ENCODE measurements at places on chromosomes 1 and 21.

- peak; percentile 80 for DNase-seq
Measured at GRCh38 chr1:40948741-40949443, 30.6 kb upstream of the CTPS1 start.

DNA sequence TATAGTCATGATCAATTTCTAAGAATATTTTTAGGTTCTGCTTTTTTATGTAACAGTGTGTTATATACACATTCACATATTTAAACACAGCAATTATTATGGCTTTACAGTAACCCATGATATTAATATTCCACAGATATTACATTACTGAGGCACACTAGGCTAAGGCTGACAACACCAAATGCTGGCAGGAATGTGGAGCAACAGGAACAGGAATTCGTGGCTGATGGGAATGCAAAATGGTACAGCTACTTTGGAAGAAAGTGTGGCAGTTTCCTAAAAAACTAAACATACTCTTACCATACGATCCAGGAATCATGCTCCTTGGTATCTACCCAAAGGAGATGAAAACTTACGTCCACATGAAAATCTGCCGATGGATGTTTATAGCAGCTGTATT lies 1.9 kb upstream of the KCNJ9 start:
- no peak for DNase-seq

GRCh38 chr1:73516451-73516850 lies 681.5 kb downstream of the LRRIQ3 start:
- no peak for DNase-seq

- no peak for DNase-seq
Measured at GRCh38 chr21:16055014-16055413, 325.2 kb downstream of the USP25 start.

DNA sequence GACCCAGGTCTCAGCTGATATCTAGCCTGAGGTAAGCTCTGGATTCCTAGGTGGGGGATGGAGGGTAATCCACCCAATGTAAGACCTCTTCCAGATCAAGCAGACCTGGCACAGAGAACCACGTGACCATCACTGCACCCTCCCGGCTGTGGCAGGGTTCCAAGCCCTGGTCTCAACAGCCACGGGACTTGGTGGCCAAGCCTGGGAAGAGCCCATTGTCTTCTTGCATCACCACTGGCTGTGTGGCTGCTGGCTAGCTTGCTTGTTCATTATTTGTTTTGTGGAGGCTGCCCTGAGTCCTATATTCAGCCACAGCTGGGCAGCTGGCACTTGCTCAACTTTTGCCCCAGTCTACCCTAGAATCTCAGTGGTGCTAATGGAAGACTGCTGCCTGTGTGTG lies 24.1 kb upstream of the NFASC start:
- DNase-seq: no peak

DNA sequence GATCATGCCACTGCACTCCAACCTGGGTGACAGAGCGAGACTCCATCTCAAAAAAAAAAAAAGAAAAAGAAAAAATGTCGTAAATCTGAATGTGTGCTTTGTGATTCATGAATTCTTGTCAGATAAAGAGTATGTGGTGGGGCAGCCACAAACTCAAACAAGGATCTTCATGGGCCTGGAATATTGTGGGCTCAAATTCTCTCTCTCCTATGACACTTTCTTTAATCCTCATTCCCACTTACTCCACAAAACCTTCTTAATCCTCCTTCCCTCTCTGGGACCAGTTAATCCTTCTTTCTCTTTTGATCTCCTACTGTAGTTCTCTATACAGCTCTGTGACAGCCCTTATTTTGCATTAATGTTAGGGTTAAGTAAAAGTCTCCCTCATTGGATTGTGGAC lies 112.3 kb downstream of the AK5 start:
- DNase-seq: peak; percentile 43

- peak; percentile 83 for DNase-seq
Measured at GRCh38 chr1:27284425-27285273, 37.3 kb upstream of the TMEM222 start.

DNA sequence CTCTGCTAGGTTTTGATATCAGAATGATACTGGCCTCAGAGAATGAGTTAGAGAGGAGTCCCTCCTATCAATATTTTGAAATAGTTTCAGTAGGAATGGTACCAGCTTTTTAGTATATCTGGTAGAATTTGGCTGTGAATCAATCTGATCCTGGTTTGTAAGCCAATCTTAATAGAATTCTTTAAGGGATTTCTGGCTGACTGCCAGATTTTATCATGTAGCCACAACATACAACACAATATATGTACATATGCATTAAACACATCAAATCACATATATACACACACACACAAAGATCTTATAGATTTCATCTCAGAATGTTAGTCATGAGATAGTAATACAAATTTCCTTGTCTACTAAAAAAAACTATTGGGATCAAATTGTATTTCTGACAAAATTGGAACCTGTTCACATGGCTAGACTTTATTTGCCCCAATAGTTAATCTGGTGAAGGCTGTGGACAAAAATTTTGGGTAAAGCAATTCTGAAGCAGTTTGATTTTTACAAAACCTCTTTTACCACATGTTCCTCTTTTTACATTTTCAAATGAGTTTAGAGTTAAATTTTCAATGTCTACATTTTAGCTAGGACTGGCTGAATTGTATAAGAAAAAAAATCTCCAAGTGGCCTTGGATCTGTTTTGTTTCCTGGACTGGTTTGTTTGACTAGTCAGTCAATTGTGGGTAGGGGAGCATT lies 151.7 kb downstream of the FASLG start:
- no peak for DNase-seq

DNA sequence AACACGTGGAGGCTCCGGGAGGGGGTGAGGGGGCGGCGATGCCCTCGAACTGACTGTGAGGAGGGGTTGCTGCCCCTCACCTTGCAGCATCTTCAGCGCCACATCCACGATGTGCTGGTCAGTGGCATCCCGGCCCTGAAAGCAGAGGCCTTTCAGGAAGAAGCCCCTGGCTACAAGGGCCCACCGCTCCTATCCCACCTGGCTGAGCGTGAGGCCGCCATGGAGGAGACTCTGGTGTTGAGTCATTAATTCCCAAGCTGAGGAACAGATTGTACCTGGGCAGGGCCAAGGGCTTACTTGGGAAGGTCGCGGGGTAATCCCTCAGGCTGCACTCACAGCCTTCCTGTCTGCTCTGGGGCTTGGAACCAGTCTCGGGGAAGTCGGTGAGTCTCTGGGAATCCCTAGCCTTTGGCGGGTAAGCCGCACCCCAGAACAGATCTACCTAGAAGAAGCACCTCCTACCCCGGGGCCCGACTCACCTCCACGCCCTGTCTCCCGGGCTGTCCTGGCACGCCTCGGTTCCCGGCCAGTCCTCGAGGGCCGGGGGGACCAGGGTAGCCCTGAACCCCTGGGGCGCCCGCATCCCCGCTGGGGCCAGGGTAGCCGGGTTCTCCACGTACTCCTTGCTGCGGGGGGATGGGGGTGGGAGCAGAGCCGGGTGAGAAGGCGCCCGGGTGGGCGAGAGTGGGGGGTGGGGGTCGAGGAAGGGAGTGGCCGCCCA lies 13.9 kb downstream of the COL9A2 start:
- DNase-seq: no peak

DNA sequence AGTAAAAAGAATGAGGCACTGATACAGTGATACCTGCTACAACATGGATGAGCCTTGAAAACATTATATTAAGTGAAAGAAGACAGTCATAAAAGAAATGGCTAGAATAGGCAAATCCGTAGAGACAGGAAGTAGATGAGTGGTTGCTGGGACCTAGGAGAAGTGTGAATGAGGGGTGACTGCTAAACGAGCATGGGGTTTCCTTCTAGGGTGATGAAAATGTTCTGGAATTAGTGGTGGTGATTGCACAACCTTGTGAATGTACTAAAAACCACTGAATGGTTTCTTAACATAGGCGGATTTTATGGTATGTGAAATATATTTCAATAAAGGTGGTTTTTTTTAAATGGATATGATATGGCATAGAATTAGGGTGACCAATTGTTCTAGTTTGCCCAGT lies 12.6 kb upstream of the SERINC2 start:
- DNase-seq: peak; percentile 29

DNA sequence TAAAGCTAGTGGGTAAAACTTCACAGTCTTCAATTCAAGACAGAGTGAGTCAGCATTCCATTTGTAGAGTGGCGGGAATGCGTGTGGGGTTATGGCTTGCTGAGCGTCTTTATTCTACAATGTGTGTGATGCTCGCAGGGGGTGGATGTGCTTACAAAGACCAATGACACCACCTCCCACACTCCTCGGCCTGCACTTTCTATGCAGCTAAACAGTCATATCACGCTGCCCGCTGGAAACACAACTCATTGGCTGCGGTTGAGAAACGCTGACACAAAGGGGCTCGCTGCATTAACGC lies 298.5 kb downstream of the PCP4 start:
- no peak for DNase-seq

- peak; percentile 48 for DNase-seq
Measured at GRCh38 chr1:94246692-94247137, 9.3 kb upstream of the ARHGAP29 start.

GRCh38 chr1:236844499-236845271 lies 49.6 kb downstream of the MTR start:
- DNase-seq: no peak

GRCh38 chr1:158146165-158146564 lies 34.5 kb upstream of the CD1D start:
- peak; percentile 90 for DNase-seq

GRCh38 chr1:47751193-47751592 lies 246.0 kb downstream of the TRABD2B start:
- peak; percentile 11 for DNase-seq

GRCh38 chr1:107286125-107286524 lies 145.3 kb downstream of the NTNG1 start:
- no peak for DNase-seq

DNA sequence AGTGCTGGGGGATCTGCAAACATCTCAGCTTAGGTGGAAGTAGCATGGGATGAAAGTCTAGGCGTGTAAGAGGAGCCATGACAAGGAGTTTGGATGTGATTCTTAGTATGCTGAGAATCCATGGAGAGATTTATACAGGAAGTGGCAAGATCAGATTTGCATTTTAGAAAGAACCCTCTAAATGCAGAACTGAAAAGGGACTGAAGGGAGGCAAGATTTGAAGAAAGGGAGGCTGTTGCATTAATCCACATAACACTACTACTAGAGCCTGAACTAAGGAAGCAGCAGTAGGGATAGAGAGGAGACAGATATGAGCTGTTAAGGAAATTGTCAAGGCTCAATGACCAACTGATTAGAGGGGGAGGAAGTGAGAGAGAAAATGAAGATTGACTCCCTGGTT lies 9.8 kb downstream of the C1orf74 start:
- no peak for DNase-seq

DNA sequence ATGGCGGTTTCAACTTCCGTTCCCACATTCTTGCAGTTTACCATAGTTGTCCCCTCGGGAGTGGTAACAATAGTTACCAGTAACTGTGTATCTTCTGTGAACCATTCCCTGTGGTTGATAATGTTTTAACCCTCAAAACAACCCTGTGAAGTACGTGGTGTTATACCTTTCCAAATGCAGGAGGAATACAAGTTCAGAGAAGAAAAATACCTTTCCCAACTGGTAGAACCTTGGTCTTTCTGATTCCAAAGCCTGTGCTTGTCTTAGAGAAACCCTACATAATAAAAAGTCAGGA lies 789 bp downstream of the BTF3L4 start:
- peak; percentile 73 for DNase-seq

- no peak for DNase-seq
Measured at GRCh38 chr1:219438386-219438785, 174.5 kb downstream of the ZC3H11B start.

- no peak for DNase-seq
Measured at GRCh38 chr1:4700801-4701200, 46.4 kb downstream of the AJAP1 start.

DNA sequence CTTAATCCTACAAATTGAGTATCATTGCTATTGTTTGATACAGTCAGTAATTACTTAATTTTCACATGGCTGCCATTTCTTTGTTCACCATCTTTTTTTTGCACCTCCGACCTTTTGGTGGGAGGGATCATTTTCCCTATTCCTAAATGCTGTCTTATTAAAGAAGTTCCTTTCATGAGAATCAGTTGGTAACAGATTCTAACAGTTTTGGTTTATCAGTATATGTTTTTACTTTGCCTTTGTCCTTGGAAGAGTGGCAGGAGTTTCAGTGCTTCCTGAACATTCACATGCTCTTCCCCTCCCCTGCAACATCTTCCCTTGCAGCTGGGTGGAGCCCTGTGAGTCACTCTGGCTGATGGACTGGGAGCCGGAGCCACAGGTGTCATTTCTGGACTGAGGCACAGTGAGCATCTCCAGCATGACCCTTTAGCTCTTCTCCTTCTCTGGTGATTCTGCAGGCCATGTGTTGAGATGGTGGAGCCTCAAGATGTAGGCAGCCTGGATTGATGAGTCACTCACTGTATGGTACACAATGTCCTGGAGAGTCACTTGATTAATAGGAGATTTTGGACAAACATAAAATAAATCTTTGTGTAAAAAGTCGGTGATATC lies 217.7 kb downstream of the URB2 start:
- DNase-seq: peak; percentile 39

GRCh38 chr1:157363660-157364140 lies 188.6 kb downstream of the FCRL5 start:
- DNase-seq: peak; percentile 40

DNA sequence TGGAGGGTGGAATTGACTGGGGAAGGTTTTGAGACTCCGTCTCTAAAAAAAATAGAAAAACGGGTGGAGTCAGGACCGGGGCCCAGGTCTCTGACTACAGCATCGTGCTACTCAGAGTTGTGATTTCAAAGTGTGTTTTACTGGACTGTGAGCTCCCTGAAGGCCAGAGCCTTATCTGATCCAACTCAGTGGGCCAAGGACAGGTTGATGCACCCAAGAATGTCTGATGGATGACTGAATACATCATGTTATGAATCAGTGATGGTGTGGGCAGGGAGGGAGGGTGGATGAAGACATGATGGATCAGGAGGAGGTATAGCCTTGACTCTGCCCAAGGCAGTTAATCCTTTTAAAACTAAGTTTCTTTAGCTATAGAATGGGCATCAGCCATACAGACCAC lies 81.6 kb downstream of the FOXD2 start:
- DNase-seq: no peak

DNA sequence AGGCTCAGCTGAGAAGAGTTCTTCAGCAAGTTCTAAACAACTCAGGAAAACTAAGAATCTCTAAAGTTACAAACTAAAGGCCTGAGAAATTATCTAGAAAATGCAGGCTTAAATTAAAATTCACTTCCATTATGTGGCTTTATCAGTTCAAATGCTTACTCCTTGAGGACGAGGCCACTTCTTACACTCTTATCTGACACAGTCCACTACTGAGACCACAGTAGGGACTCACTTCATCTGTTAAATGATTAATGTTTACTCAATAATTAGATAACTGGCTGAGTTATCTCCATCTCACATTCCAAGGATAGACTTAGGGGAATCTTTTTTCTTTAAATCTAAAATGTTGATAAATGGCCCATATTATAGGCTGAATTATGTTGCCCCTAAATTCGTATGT lies 1.6 kb downstream of the C1orf141 start:
- DNase-seq: no peak
